SJCRH30 (cell line): ENCODE measurements at places on chromosomes 13 and 19. TPM values are rescaled to one million over a fixed set of nuclear protein-coding genes. Genes with fewer than 3 reads are reported as not detected.

The ZNF665 gene
- total RNA-seq = 2.6 and 2.9 TPM in 2 replicates

The ZNF441 gene
- 6.0 and 6.2 TPM in 2 replicates for total RNA-seq

The TEX26 gene
- total RNA-seq = not detected in 2 replicates

The TTC9B gene
- total RNA-seq = not detected in 2 replicates

The FAAP24 gene
- 6.6 and 7.6 TPM in 2 replicates for total RNA-seq
